ENCODE measurements at places on chromosomes 3 and 15.

- H3K36me3 ChIP-seq: no peaks in the 10 kb centered on the region
- no peak for DNase-seq
- H3K4me3 ChIP-seq: no peak overlapping the region
- H3K27me3 ChIP-seq: no peaks in the 10 kb centered on the region
Measured at GRCh38 chr15:71975816-71976150, 142.2 kb downstream of the MYO9A start.

DNA sequence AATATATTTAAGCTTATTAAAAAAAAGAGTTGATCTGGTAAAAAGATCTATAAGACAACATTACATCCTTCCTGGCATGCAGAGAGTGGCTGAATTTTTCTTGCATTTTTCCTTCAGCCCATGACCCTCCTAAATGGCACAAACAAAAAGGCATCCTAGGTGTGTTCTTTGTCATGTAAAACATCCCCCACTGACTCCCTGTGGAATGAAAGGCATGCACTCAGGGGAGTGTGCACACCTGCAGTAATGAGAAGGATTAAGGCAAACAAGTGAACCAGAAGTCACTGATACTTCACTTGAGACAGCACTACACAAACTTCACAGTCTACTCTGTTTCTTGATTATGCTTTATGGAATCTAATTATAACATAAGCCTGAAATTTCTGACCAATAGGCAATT is 195.0 kb downstream of the RBMS3 start:
- no peak overlapping the region for H3K27ac ChIP-seq
- no peak overlapping the region for H3K4me3 ChIP-seq
- H3K36me3 ChIP-seq: no peaks in the 10 kb centered on the region
- no peak for DNase-seq

DNA sequence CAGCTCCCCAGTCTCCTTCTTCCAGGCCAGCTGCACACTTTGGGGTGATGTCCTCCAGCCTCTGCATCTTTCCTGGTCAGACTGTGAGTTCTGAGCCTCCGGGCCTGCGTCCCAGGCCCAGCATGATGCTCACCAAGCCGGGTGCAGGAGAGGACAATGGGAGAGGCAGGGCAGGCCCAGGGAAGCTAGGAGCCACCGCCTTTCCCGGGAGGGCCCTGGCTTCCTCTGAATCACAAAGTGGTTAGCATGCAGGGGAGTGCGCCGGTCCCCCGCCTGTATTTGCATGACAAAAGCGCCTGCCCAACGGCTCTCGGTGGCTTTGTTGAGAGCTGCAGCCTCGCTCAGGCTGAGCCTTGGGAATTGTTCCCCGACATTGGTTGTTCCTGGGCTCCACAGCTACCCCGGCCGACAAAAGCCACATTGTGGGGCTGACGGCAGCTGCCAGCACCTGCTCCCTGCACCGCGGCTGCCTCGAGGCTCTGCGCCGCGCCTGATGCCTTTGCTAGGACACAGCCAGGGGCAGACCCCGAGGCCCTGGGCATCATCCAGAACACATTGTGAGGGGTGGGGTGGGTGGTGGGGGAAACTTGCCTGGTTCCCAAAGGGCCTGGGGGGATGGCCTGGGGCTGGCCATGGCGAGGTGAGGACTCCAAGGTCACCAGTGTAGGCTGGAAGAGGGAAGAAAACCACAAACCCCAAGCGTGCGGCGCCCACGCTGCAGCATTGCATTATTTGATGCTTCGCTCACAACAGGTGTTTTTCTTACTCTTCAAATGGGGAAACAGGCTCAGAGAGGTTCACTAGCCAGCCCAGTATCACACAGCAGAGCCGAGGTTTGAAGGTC is 20.0 kb upstream of the KLF13 start:
- H3K4me1 ChIP-seq: no peaks in the 10 kb centered on the region
- DNase-seq: no peak
- H3K4me3 ChIP-seq: no peak overlapping the region
- no peaks in the 10 kb centered on the region for H3K36me3 ChIP-seq
- no peak overlapping the region for H3K27ac ChIP-seq

GRCh38 chr15:60394689-60395097 is 3.1 kb downstream of the ANXA2 start:
- peaks cover 41% of the 10 kb centered on the region for H3K4me1 ChIP-seq
- no peaks in the 10 kb centered on the region for H3K27me3 ChIP-seq
- H3K36me3 ChIP-seq: no peaks in the 10 kb centered on the region
- no peak overlapping the region for H3K4me3 ChIP-seq
- H3K27ac ChIP-seq: no peak overlapping the region

GRCh38 chr3:31226346-31226745 is 306.4 kb upstream of the STT3B start:
- no peaks in the 10 kb centered on the region for H3K36me3 ChIP-seq
- H3K27me3 ChIP-seq: no peaks in the 10 kb centered on the region
- DNase-seq: no peak
- H3K4me1 ChIP-seq: peaks cover 13% of the 10 kb centered on the region
- no peak overlapping the region for H3K27ac ChIP-seq

All from Peyer's patch (tissue), 4 donors.